G401 (cell line): ENCODE measurements at places on chromosomes 12 and 14.

DNA sequence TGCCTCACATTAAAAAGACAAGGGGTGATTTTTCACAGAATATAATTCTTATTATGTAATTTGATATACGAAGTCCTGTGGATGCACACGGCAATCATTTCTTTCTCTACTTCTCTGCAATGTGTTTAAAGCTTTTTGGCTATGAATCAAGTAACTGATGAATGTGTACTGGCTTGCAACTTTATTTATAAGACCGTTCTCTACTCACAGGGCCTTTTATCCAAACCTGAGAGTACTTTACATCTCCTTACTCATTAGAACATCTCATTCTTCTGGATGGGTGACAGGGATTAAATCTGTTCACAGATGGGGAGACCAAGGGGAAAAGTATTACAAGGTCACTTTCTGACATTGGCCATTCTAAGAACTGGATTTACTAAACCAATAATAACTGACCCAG, 215.8 kb upstream of the DIO2 start:
- DNase-seq = no peak

DNA sequence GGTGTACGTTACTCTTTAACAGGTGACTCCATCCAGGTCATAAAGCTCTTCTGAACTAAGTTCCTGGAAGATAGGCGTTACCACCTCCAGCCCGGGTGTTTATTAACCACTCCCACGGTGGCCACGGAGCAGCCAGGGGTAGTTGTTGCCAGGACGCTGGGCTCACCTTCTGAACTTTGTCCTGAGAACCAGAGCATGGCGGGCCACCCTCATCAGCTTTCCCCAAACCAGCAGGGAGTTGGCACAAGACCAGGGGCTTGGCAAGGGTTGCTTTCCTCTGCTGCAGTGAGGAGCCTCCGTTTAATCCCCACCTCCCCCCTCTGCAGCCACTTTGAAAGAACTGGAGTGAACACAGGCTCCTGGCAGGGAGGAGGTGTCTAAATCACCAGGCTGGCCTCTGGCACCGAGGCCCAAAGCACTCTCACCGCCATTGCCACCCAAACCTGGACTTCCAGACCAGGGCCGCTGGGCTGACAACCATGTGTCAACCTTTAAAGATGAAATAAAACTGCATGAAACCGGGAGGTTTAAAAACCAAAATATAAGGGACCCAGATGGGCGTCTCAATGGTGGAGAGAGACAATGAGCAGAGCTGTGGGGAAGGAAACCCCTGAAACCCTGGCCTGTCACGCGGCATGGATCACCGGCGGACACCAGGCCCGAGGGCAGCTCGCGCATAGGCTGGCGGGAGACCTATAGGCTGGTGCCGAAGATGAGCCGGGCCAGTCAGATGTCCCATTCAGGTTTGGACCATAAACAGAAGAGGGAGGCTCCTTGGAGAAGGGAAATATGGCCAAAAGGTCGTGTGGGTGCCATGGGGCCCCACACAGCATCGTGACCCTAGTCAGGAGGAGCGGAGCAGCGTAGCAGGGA, 30.9 kb upstream of the TDRD9 start:
- no peak for DNase-seq

- no peak for DNase-seq
These were observed 183.8 kb downstream of the PPM1H start for GRCh38 chr12:62750941-62751809.

DNA sequence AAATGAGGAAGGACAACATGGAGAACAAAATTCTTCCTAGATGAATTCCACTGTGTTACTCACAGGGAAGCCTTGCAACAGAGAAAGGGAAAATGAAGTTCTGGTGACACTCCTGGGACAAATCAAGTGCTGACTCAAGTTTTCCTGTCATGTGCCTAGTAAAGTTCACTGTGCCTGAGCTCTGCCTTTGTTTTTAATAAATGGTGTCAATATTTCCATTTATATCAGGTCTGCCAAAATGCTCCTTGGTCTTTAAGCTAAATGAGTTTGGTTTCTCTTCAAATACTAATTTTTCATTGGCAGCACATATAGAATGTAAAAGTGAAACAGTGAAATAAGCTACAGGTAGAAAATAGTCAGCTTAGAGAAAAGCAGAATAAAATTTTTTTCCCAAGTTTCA, 33.0 kb downstream of the HIGD1C start:
- no peak for DNase-seq

- no peak for DNase-seq
These were observed 16.1 kb downstream of the BIN2 start for GRCh38 chr12:51307655-51308593.

DNA sequence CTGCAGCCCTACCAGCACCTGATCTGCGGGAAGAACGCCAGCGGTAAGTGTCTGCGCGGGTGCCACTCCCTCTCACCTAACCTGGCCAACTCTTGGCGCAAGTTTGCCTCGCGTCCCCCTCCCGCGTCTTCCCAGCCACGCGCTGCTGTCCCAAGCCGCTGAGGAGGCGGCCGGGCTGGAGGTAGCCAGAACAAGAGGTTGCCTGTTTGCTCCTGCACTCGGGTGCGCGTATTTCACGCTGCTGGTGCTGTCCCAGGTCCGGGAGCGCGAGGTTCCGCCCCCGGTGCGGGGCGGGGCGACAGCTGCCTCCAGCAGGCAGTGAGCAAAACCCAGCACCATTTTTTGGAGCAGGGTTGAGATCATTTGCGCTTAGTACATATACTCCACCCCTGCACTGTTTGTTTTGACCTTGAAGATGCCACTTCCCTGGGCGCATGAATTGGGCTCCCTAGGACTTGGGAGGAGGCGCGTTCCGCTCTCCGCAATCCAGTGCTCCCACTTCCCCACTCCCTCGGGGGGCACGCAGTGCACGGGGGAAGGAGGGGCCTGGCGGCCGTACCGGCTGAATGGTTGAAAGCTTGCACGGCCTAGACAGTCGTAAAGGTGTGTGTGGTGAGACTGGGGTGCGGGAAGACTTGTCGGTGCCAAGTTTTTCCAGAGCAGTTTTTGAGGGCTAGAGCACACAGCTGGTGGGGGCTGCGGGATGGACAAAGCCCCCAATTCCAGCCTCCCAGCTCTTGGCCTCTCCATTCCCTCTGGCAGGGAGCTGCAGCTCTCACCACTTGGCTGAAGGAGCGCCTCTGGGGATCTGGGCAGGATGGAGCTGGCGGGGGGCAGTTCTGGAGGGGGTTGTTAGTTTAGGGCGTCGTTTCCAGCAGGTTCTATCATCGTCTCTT, 226.9 kb upstream of the CRY1 start:
- peak; percentile 4 for DNase-seq

- DNase-seq = no peak
These were observed 29.6 kb downstream of the KCTD10 start for GRCh38 chr12:109447482-109447881.

DNA sequence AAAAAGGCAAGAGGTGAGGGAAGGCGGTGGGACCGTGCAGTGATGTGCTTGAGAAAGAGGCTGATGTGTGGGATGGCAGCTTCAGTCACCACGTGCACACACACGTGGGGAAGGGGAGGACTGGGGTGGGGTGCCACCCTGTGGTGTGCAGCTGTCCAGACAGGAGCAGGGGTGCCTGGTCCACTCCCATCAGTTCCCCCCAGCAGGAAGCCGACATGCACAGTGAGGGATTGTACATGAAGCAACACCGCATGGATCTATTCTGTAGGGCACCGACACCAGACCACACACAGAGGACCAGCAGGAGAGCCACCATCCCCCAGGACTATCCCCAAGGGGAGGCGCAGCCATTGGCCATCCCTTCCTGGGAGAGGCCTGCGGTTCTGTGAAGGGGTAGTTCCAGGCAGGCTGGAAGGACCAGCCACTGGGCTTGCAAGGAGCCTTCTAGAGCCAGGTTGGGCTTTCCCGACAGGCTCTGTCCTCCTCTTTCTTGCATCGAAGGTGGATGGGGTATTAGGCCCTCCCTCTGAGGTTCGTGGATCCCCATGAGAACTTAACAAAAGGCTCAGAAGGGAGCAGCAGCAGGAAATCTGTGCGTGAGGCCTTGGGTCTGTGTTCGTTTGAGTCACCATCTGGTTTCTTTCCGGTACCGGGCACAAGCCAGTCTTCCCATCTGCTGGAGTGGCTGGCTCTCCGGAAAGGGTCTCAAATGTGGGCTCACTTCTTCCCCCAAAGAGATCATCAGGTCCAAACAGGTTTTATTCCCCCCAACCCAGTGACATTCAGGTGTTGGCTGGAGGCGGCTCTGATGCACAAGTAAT, 59.8 kb downstream of the PLEKHG3 start:
- DNase-seq = peak; percentile 55

GRCh38 chr12:79059557-79059956, 195.0 kb downstream of the SYT1 start:
- no peak for DNase-seq

DNA sequence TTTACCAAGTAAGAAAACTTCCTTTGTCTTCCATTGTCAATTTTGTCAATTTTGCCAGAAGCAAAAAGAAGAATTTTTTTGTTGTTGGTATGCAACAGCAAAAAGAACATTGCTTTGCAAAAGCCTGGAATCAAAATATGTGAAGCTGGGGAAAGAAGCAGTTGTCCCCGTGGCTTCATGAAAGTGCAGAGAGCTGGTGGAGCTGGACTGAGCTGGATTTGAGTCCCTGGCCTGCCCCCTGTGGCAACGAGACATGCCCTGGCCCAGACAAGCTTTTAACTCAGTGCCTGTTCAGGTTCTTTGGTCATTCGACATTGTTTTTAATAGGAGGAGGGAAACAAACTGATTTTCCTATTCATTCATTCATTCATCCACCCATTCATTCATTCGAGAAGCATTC, 70.3 kb downstream of the SLC15A4 start:
- DNase-seq = no peak

- DNase-seq = no peak
These were observed 7.6 kb downstream of the FCF1 start for GRCh38 chr14:74720526-74720925.
